ENCODE measurements at places on chromosomes 1 and 21.
A peak's percentile ranks its signal among the peaks of the same experiment; 100 is the strongest.

GRCh38 chr21:44686000-44686781, 4.2 kb upstream of the KRTAP12-1 start:
- peak; percentile 39 for DNase-seq

DNA sequence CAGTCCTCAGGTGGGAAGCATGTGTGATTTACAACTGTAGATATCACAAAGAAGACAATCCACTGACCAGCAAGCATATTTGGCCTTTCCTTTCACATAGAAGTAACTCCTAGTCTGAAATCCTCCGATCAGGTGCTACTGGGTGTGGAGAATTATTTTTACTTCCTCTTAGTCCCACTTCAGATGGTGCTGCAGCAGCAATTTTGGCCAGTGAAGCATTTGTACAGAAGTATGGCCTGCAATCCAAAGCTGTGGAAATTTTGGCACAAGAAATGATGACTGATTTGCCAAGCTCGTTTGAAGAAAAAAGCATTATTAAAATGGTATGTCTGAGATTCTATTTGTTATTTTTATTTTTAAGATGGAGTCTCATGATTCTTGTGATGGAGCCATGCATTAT, 51.0 kb downstream of the SCP2 start:
- DNase-seq, result no peak

DNA sequence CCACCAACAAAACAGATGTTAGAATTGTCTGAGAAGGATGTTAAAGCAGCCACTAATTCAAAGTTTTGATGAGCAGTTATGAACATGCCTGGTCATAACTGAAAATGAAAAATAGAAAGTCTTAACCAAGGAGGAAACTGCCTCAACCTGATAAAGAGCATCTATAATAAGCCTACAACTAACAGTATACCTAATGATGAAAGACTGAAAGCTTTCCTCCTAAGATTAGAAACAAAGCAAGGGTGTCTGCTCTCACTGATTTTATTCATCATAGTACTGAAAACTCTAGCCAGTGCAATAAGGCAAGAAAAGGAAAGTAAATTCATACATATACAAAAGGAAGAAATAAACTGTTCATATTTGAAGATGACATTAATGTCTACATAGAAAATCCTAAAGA, 82.0 kb downstream of the KCNK1 start:
- no peak for DNase-seq

DNA sequence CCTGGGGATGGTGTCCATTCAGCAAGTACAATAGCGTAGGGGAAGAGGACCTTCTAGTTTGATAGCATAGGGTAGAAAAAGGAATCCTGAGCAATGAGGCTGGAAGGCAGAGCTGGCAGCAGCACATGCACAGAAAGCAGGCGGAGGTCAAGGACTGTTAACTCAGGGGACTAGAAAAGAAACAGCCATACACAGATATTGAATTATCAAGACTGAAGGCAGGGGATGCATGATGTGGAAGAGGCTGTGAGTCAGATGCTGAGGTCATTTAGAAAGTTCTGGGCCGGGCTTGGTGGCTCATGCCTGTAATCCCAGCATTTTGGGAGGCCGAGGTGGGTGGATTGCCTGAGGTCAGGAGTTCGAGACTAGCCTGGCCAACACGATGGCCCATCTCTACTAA, 65.6 kb downstream of the OPTC start:
- no peak for DNase-seq

- no peak for DNase-seq
Observed at GRCh38 chr1:209208648-209209047, 374.9 kb upstream of the CAMK1G start.

- DNase-seq, result peak; percentile 63
Observed at GRCh38 chr1:160837558-160838205, 25.0 kb downstream of the CD244 start.

- DNase-seq, result no peak
Observed at GRCh38 chr1:155454096-155454495, 108.5 kb downstream of the ASH1L start.

All from eye (tissue), 1 donor.